8988T (cell line): ENCODE measurements at places on chromosomes 3 and 15.

DNA sequence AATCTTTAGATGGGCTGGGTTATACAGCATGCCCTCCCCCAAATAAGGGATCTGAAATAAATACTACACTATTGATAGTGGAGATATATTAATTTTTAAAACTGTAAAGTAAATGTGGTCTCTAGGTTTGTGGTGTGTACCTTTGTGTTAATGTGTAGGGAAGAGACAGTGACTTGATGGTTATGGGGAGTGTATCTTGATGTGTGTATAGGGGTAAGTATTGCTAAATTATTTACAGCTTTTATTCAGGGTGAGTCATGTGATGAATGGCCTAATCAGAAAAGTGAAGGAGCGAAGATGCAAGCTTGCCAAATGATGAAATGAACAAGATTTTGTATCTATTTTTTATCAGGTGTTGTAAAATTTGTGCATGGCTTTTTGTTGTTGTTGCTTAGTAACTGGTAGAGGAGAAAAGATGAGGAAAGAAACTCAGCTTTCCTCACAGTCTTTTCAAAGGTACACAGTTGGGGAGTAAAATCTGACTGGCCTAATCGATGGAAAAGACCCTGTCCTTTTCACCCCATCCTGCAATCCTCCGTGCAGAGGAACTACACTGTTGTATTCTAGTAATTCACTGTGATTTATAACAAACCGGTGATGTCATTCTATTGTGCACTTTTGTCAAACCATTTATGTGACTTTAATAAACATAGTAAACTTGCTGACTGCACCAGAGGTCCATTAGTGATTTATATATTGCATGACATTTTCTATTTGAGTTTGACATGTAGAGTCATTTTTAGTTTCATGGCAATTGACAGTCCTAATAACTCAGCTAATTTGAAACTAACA, 17.7 kb downstream of the FEM1B start:
- DNase-seq: no peak

- no peak for DNase-seq
Observed at GRCh38 chr3:133136114-133137041, 98.2 kb downstream of the TMEM108 start.

DNA sequence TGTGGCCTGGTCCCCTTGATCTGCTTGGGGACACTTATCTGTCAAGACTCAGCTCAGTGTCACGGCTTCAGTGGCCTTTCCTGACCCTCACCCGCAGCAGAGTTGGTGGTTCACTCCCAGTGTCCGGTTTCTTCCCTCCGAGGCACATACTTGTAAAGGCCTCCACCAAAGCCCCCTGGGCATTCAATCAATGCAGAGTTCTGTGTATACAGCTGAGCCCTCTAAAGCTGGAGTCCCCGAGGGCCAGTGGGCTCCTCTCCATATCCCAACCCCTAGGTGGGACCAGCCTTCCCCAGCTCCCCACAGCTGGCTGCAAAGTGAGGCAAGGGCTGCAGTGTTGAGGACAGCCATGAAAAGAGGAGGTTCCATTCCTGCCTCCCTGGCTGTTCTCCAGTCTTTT, 70.9 kb upstream of the RGMA start:
- no peak for DNase-seq

DNA sequence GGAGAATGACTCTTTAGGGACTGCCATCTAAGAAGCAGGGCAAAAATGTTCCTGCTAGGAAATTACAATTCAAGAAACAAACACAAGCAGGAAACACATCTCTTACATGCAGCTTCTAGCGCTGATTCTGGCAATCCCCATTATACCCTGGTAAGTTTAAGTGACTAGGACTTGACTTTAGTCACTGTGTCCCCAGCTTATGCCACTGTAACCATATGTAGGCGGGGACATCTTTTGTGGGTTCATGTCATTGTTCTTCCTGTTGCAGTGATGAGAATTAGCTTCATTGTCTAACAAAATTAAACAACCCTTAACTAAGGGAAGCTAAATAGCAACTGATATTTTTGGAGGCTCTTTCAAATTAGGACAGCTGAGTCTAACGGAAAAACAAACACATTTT, 17.9 kb upstream of the FAM81A start:
- no peak for DNase-seq

- DNase-seq: no peak
Observed at GRCh38 chr3:174529298-174529697, 329.8 kb upstream of the NAALADL2 start.

DNA sequence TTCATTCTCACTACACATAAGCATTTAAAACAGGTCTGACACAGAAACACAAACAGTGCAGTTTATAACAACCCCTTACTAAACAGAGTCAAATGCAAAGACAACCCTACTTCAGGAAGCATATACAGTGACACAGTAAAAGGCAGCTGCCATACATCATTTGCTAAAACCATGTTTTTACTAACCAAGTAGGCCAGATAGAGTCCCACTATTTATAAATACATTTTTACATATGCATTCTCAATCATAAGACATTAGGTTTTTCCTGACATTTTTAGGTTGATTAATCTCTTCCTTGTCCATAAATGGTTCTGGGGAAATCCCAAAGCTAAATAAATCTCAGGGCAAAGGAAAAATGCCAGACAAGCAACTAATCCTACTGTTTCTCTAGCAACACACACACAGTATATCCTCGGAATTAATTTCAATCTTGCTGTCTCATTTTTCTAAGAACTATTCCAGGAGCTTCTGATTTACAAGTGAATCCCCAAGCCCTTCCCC, 39.0 kb downstream of the CHAC1 start:
- no peak for DNase-seq

GRCh38 chr3:16130066-16130465, 44.4 kb upstream of the GALNT15 start:
- no peak for DNase-seq

GRCh38 chr15:54212635-54213034, 234.4 kb downstream of the UNC13C start:
- DNase-seq: no peak

DNA sequence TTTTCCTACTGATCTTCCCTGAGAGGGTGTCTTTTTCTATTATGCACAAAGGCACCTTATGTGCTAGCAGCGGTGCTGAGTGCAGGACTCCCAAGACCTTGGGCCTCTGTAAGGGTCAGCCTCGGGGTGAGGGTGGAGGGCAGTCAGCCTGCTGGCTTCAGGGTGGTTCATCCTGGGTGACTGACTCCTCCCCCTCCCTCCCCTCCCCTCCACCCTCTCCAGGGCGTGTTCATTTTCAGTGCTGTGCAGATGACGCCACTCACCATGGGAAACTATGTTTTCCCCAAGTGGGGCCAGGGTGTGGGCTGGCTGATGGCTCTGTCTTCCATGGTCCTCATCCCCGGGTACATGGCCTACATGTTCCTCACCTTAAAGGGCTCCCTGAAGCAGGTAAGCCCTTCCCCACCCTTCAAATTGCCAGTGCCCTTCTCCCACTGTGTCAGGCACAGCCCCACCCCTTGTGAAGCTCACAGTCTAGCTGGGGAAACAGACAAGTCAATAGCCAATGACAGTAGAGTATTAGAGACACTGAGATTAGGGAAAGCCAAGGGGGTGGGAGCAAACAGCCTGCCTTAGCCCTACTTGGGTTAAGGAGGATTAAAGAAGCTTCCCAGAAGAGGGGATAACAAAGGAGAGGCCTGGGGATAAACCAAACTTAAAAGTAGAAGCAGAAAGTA, 41.9 kb downstream of the SLC6A1 start:
- DNase-seq: no peak

GRCh38 chr15:59124261-59124660, 19.3 kb downstream of the CCNB2 start:
- DNase-seq: no peak

- DNase-seq: no peak
Observed at GRCh38 chr3:38599886-38600285, 49.6 kb downstream of the SCN5A start.

- DNase-seq: no peak
Observed at GRCh38 chr15:55016225-55016624, 180.5 kb downstream of the RSL24D1 start.

DNA sequence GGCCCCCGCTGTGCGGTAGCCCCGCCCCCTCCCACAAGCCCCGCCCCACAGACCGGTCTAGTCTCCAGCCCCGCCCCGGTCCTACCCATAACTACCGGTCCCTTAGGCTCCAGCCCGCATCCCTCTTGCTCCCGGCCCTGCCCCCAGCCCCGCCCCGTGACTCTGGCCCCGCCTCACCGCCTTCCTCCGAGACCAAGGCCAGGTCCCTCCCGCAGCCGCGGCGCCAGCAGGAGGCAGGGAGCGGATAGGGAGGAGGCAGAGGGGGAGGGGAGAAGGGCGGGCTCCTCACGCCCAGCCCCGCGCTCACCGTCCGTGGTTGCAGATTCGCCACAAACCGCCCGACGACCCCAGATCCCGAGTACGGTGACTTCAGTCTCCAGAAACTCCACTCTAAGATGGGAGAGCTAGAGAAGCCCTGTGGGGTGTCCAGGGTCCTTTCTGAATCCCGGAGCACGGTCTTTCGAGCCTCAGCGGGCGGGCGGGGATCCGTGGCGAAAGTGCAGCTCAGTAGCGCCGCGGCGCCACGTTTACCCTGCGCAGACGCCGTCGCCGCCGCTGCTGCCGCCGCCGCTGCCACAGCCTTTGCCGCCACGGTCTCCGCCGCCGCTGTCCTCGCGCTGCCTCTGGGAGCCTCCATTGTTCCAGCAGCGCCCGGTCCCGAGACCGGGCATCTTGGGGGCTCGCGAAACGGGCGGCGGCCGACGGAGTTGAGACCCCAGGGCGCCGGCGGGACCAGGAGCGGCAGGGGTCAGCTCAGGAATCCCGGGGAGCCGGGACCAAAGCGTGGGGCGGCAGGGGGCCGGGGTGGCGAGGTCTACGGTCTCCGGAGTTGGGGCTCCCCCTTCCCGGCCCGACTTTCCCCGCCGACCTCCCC, at the start of gene BRPF1:
Gene BRPF1, plus strand, starts transcription at position 530 of the 874 bp plus-strand sequence. CDS start 2,406 bp downstream, outside the sequence.
- DNase-seq: peak; percentile 98

DNA sequence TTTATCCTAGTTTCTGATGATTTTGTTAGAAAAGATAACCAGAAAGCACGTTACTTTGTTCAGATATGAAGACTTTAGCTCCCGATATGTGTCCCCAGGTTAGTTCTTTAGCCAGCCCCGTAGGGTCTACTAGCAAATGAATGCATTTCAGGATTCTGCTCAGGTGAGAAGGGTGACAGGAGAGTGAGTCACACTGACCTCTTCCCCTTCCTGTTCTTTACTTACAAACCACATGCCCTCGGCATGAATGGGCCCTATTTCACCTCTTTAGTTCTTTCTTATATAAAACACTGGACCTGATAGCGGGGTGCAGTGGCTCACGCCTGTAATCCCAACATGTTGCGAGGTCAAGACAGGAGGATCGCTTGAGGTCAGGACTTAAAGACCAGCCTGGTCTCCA, 98.4 kb downstream of the SLC49A4 start:
- DNase-seq: no peak

GRCh38 chr3:155202626-155203025, 90.9 kb downstream of the STRIT1 start:
- no peak for DNase-seq

DNA sequence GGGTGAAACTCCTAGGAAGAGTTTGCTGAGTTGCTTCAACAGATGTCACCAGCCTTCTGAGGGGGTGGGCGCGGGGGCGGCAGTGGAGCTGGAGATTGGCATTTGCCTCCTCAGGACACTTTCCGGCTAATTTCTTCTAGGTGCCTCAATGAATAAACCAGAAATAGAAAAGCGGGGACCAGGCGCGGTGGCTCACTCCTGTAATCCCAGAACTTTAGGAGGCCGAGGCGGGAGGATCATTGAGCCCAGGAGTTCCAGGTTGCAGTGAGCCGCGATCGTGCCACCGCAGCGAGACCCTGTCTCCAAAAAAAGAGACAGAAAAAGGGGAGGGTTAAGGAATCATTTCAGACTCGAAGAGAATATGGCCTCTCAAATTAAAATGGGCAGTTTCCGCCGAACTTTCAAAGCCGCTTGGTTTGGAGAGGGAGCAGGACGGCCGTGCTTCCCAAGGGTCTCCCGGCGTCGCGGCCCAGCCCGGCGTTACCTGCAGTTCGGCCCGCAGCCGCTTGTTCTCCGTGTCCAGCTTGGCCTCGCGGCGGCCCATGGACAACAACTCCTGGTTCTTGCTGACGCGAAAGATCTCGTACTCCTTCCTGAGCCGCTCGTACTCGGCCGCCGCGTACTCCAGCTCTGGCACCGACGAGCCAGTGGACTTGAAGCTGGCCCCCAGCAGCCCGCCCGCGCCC, 587 bp downstream of the NPHP3 start:
- DNase-seq: no peak
